Activated CD4-positive, alpha-beta T cell treated with anti-CD3 and anti-CD28 coated beads, Interleukin-2, amount 50 U/mL, for 16 hours (primary cell): ENCODE measurements at places on chromosomes 11 and 22.

DNA sequence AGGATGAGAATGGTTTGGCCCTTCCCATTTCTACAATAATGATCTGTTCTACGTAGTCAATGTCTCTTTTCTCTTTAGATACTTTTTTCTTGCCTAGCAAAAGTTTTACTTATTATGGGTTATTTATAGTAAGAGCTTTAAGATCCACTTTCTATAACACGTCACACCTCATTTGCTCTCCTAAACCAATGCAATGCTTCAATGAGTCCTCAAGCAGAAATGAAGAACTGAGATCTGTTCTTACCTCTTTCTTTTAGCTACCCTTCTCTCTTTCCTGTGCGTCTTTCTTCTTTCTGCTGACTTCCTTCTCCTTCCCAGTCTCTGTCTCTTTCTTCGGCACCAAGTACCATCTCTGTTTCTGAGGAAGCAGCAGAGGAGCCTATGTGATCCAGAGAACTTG is 61.8 kb downstream of the SNX19 start:
- no peak for DNase-seq

DNA sequence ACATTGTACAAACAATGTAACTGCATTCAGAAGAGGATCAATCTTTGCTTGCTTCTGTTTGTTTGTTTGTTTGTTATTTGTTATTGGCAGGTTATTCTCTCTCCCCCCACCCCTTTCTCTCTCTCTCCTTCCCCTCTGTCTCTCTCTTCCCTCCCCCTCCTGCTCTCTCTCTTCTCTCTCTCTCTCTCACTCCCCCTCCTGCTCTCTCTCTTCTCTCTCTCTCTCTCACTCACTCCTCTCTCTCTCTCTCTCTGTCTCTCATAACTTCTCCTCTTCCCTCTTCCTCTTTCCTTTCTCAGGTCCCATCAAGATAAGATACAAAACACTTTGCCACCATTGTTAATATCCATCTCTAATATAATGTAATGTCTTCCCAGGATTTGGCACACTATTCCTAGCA is 236.3 kb downstream of the SOX6 start:
- DNase-seq, result no peak

- peak; percentile 8 for DNase-seq
Measured at GRCh38 chr11:125433454-125434121, 62.5 kb downstream of the FEZ1 start.

- no peak for DNase-seq
Measured at GRCh38 chr11:73998846-73999575, 9.9 kb downstream of the UCP3 start.

DNA sequence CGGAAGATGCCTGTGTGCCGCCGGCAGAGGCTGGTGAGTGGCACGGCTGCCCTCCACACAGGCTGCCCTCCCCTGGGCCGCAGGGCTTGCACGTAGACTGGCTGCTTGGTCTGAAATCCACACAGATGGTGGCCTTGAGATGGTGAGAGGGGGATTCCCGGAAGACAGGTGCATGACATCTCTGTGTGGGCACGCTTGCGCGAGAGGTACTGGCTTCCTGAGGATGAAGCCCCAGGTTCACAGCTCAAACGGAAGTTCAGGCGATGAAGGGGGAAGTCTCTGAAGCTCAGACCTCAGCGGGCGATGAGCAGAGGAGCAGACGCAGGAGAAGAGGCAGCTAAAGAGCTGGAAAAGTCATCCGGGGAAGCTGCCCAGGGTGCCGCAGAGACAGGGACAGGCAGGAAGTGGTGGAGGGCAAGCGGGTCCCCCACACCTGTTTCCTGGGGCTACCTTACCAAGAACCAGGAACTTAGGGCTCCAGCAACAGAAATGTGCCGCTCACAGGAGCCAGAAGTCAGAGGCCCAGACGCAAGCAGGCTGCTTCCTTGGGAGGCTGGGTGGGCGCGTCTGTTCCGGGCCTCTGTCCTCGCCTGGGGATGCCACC is 7.2 kb downstream of the CRELD2 start:
- peak; percentile 72 for DNase-seq

DNA sequence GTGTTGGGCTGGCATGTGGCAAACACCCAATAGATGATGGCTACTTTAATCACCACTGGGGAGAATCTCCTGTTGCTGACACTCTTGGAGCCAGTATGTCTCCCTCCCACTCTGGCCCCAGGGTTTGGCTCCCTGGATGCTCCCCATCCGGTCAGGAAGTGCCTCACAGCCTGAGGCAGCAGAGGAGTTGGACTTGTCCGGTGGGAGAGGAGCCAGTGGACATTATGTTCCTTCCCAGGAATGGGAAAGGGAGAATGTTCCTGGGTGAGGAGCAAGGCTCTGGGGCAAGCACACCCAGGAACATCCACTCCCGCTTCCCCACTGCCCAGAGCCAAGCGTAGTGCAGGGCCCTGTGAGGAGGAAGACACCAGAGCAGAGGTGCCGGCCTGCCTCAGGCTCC is 84.6 kb upstream of the NAV2 start:
- DNase-seq, result no peak

GRCh38 chr11:70547821-70548670 is 149.7 kb downstream of the CTTN start:
- no peak for DNase-seq

GRCh38 chr22:48336339-48337060 is 1491.2 kb downstream of the BRD1 start:
- DNase-seq, result no peak
